ENCODE measurements at places on chromosomes 4 and X.

GRCh38 chr4:114310296-114310925 lies 288.2 kb upstream of the UGT8 start:
- H3K36me3 ChIP-seq, result no peaks in the 10 kb centered on the region
- no peak overlapping the region for H3K27ac ChIP-seq
- no peaks in the 10 kb centered on the region for H3K4me1 ChIP-seq
- no peaks in the 10 kb centered on the region for H3K27me3 ChIP-seq

GRCh38 chrX:115372152-115372551 lies 82.6 kb downstream of the LUZP4 start:
- no peaks in the 10 kb centered on the region for H3K36me3 ChIP-seq
- no peak overlapping the region for H3K4me3 ChIP-seq
- peak overlapping the region; percentile 33 for H3K27ac ChIP-seq
- no peak for DNase-seq
- peaks cover 41% of the 10 kb centered on the region for H3K4me1 ChIP-seq

DNA sequence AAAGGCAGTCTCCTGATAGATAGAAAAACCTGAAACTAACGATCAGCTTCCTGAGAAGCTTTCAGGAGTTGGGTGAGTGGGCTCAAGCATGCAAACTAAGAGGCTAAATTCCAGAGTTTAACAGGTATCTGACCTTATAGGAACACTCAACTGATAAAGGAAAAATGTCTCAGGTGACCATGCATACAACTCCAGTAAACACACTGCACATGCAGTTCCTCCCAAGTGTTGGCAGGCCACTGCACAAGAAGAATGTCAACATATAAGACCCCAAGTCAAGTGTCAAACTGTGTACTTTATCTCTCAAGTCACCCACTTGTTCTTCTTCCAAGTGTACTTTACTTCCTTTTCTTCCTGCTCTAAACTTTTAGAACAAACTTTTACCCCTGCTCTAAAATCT lies 981.2 kb downstream of the FAM133A start:
- no peak for DNase-seq
- no peaks in the 10 kb centered on the region for H3K27me3 ChIP-seq
- no peak overlapping the region for H3K4me3 ChIP-seq
- no peaks in the 10 kb centered on the region for H3K4me1 ChIP-seq
- no peaks in the 10 kb centered on the region for H3K36me3 ChIP-seq
- H3K27ac ChIP-seq, result no peak overlapping the region

DNA sequence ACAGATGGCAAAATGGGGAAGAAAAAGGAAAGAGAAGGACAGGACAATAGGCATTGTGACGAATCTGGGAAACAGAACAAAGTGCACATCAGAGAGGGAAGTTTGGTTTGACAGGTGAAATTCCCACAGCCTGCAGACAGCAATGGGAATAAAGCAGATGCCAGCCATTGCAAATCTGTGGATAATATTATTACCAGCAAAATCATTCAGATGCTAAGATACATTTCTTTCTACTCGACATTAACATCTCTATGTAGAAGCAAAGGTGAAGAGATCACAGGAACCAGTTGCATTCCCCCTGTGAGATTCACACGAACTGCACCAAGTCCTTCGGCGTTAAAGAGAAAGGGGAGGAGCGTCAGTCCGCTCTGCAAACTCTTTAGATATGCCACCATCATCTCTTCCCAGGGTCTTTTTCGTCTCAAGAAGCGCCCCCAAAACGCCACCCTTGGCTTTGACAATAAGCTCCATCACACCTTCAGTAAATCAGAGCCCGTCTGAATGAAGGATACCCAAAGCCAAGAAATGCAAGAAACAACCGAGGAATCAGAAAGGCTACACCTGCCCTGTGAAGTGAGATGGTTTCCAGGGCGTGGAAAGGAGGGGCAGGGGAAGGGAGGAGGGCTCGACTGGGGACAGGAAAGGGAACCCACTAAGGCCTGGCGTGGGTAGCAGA lies 1.9 kb downstream of the NEUROG2 start:
- no peaks in the 10 kb centered on the region for H3K36me3 ChIP-seq
- H3K4me1 ChIP-seq, result peaks cover 53% of the 10 kb centered on the region
- peaks cover 98% of the 10 kb centered on the region for H3K27me3 ChIP-seq
- H3K27ac ChIP-seq, result no peak overlapping the region
- no peak for DNase-seq

- H3K27me3 ChIP-seq, result no peaks in the 10 kb centered on the region
- peak; percentile 31 for DNase-seq
- peaks cover 13% of the 10 kb centered on the region for H3K4me1 ChIP-seq
- H3K4me3 ChIP-seq, result no peak overlapping the region
- no peak overlapping the region for H3K27ac ChIP-seq
Observed at GRCh38 chrX:150205011-150205410, 158.1 kb upstream of the MAMLD1 start.

- no peak overlapping the region for H3K27ac ChIP-seq
- H3K4me3 ChIP-seq, result no peak overlapping the region
- no peak for DNase-seq
- no peaks in the 10 kb centered on the region for H3K36me3 ChIP-seq
Observed at GRCh38 chr4:6229671-6230501, 29.5 kb upstream of the JAKMIP1 start.

DNA sequence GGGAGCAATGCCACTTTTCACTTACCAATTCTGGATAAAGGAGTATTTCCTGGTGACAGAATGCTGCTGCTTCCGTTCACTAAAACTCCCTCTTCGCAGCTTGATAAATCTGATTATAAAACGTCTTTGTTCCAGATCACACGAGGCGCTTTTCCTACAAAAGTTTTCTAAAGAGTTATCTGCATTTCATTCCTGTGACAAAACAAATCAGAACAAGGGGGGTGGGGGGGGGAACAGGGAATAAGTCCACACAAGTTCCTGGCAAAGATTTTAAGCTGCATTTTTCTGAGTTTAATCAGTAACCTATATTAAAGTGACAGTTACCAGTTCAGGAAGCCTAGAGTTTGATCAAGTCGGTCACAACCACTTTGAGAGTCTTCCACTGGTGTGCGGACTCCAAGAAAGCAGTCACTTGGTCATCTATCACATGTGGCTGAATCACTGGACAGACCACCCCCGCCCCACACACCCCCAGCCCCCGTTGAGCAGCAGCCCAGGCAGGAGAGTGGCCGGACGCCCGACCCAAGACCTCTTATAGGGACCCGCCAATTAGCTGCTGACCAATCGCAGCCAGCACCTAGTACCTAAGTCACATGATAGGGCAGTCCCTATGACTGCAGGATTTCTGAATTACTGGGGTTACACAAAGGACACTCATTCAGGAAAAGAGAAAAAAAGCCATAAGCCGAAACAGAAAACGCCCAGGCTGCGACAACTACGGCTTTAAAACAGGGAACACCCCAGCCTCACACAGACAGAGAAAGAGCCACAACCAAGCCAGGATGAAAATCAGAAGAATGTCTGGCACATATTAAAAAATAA lies 569.3 kb upstream of the DIPK2B start:
- no peaks in the 10 kb centered on the region for H3K27me3 ChIP-seq
- H3K4me3 ChIP-seq, result peak overlapping the region; percentile 50
- peak; percentile 87 for DNase-seq
- no peaks in the 10 kb centered on the region for H3K36me3 ChIP-seq
- peak overlapping the region; percentile 74 for H3K27ac ChIP-seq

DNA sequence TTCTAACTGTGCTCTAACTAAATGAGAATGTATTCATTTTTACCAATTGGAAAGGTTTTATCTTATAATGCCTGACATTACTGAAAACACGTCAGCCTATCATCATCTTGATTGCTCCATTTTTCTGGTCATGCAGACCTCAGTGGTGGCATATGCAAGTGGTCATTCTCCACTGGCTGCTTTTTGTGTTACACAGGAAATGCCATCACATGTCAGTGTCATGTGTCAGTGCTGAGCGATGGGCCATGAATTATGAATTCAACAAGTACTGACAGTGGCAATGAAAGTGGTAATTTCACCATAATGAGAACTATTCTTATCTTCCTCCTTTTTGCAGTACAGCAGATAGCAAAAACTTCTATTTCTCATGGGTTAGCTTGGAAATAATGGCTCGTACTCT lies 190.5 kb downstream of the PACRGL start:
- H3K4me3 ChIP-seq, result no peak overlapping the region
- no peak overlapping the region for H3K27ac ChIP-seq
- no peaks in the 10 kb centered on the region for H3K36me3 ChIP-seq
- H3K27me3 ChIP-seq, result no peaks in the 10 kb centered on the region
- no peak for DNase-seq
- H3K4me1 ChIP-seq, result no peaks in the 10 kb centered on the region

DNA sequence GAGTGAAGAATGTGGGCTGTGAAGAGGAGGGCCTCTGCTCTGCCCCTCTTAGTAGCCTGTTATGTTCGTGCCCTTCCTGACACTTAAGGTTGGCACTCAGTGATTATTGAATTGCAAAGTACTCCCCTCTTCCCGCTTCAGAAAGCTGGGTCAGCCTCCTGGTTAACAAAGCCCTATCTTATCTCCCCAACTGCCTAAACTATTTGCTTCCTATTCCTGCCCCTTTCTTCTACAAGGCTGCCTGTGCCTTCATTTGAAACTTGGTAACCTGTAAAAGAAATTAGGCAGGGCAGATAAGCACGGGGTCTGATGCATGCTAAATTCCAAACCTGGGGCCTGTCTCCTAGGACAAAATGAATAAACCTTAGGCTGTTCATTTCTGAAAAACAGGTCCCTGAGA lies 23.1 kb upstream of the TMEM150C start:
- DNase-seq, result no peak
- no peaks in the 10 kb centered on the region for H3K36me3 ChIP-seq
- no peak overlapping the region for H3K4me3 ChIP-seq
- H3K4me1 ChIP-seq, result no peaks in the 10 kb centered on the region
- H3K27me3 ChIP-seq, result no peaks in the 10 kb centered on the region

- no peaks in the 10 kb centered on the region for H3K4me1 ChIP-seq
- DNase-seq, result peak; percentile 21
- H3K27ac ChIP-seq, result no peak overlapping the region
- no peaks in the 10 kb centered on the region for H3K36me3 ChIP-seq
Observed at GRCh38 chrX:119622356-119623232, 16.4 kb upstream of the NKRF start.

- no peaks in the 10 kb centered on the region for H3K27me3 ChIP-seq
- DNase-seq, result no peak
- no peaks in the 10 kb centered on the region for H3K36me3 ChIP-seq
- H3K27ac ChIP-seq, result no peak overlapping the region
- H3K4me3 ChIP-seq, result no peak overlapping the region
- no peaks in the 10 kb centered on the region for H3K4me1 ChIP-seq
Observed at GRCh38 chr4:125781651-125782050, 466.9 kb downstream of the FAT4 start.

- DNase-seq, result no peak
- no peak overlapping the region for H3K27ac ChIP-seq
- no peaks in the 10 kb centered on the region for H3K4me1 ChIP-seq
Observed at GRCh38 chr4:142909908-142910307, 63.8 kb upstream of the INPP4B start.

DNA sequence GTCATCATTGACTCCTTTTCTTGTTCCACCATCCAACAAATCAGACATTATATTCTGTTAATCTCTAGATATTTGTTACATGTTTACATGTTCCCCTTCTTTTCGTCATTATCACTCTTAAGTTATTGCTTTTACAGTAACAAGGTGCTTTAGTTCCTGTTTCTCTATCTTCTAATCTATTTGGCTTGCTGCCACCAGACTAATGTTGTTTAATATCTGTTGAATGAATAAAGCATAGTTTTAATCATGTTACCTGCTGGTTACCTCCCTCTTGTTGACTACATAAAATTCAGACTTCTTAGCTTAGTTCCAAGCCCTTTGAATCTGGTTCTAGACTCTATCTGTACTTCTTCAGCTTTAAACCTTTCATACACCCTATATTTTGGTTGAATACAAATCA lies 129.8 kb upstream of the TRIM2 start:
- DNase-seq, result no peak
- no peak overlapping the region for H3K27ac ChIP-seq
- H3K36me3 ChIP-seq, result no peaks in the 10 kb centered on the region
- H3K4me3 ChIP-seq, result no peak overlapping the region
- H3K27me3 ChIP-seq, result no peaks in the 10 kb centered on the region
- no peaks in the 10 kb centered on the region for H3K4me1 ChIP-seq

- no peaks in the 10 kb centered on the region for H3K27me3 ChIP-seq
- H3K4me3 ChIP-seq, result no peak overlapping the region
- H3K4me1 ChIP-seq, result peaks cover 2% of the 10 kb centered on the region
Observed at GRCh38 chrX:69133921-69134542, 31.2 kb downstream of the PJA1 start.

- H3K27me3 ChIP-seq, result no peaks in the 10 kb centered on the region
- H3K36me3 ChIP-seq, result no peaks in the 10 kb centered on the region
- no peaks in the 10 kb centered on the region for H3K4me1 ChIP-seq
- H3K4me3 ChIP-seq, result no peak overlapping the region
Observed at GRCh38 chrX:105098812-105099211, 121.7 kb downstream of the TEX13A start.

DNA sequence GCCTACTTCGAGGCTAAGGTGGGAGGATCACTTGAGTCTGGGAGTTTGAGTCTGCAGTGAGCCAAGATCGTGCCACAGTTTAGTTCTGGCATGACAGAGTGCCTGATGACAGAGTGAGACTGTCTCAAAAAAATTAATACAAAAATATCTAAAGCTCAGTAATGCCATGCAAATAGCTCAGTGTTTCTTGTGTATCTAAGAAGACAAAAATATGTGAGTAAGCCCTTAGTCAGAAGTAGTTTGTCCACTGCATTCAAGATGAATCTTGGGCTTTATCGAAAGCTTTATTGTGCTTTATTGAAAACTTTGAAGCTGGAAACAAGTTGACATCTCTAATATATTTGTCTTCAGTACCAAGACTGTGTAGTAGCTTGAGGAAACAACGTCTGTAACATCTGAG lies 115.9 kb downstream of the GPAT3 start:
- no peaks in the 10 kb centered on the region for H3K4me1 ChIP-seq
- H3K36me3 ChIP-seq, result no peaks in the 10 kb centered on the region
- no peak for DNase-seq
- H3K4me3 ChIP-seq, result no peak overlapping the region
- H3K27me3 ChIP-seq, result peaks cover 3% of the 10 kb centered on the region
- no peak overlapping the region for H3K27ac ChIP-seq

DNA sequence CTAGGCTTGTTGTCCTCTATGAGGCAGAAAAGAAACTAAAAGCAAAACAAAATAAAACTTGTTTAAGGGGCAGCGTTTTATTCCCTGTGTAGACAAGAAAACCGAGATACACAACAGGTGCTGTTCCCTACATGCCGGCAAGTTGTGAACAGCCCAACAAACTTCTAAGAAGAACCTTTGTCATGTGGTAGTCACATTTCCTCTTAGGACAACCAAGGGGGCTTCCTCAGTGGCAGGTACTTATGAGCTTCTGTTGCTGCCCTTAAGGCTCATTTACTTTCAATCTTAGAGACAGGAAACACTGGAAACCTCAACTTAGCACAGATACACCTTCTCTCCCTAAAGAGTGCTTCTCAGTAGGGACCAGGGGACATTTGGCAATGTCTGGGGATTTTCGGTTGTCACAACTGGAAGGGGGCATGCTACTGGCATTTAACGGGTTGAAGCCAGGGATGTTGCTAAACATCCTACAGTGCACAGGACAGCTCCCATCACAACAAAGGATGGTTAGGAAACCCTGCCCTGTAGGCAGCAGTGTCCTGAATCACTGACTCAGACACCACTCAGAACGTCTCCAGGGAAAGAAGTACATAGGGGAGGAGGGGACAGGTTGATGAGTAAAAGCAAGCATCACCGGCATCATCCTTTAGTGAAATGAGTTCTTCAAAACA lies 111.0 kb downstream of the ASB9 start:
- H3K36me3 ChIP-seq, result no peaks in the 10 kb centered on the region
- no peak for DNase-seq
- H3K27me3 ChIP-seq, result no peaks in the 10 kb centered on the region
- no peak overlapping the region for H3K4me3 ChIP-seq
- no peaks in the 10 kb centered on the region for H3K4me1 ChIP-seq

All from tibial artery (tissue), 4 donors.